ENCODE measurements at places on chromosomes 7 and 10. TPM values are rescaled to one million over a fixed set of nuclear protein-coding genes. Genes with fewer than 3 reads are reported as not detected.

DNA sequence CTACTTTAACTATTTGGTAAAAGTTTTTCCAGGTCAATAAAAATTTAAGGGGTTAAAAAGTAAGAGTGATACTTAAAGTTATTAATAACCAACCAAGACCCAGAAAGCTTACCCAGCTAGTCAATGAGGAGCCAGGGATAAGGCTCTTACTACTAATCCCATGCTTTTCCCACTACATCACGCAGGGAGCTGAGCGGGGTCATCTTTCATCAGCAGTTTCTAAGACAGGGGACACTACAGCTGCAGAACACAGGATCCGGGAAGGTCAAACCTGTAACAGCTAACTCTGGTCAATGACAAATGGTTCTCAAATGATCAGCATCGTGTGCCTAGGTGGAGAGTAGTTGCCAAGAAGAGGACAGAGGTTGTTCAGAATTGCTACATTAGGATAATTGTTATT lies 65.1 kb downstream of the RSU1 start:
- DNase-seq = no peak

DNA sequence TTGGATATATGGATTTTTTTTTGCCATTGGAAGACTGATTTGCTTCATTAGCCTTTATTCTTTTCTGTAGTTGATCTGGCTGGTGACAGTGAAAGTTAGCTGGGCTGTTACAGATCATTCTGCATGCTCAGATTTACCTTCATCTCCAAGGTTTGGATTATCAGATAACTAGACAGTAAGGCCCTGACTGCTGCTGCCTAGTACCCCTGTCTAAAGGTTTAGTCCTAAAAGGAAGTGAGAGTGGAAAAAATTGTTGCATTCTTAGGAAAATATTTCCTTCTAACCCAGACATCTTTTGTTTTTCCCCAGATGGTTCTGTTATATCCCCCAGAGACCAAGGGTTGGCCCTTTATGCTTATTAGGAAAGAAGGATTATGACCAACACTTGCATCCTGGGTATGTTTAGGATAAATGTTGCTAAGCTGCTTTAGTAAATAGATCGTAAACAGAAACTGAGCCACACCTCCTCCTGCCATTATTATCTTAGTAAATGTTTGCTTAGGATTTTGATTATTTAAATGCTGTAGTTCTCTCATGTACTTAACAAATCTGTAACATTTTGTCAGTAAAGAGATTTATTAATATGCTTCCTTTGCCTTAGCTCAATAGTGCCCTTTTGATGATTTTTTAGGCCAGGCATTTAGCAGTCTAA lies 44.4 kb downstream of the MCU start:
- DNase-seq = no peak

DNA sequence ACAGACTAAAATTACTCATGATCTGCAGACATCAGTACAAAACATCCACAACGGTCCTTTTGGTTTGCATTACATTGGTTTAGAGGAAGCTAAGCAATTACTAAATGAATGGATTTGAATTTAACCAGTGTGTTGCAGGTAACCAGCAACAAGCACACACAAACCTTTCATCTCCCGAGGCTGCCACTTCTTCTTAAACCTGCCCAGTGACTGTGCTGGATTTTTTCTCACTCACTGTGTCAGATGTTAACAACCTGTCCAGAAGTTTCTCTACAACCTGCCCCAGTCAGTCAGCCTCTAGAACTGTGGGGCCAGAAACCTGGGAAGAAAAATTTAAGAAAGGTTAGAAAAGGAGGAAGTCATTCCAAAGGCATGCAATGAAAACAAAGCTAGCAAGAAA lies 2.4 kb upstream of the MEOX2 start:
- DNase-seq = no peak

DNA sequence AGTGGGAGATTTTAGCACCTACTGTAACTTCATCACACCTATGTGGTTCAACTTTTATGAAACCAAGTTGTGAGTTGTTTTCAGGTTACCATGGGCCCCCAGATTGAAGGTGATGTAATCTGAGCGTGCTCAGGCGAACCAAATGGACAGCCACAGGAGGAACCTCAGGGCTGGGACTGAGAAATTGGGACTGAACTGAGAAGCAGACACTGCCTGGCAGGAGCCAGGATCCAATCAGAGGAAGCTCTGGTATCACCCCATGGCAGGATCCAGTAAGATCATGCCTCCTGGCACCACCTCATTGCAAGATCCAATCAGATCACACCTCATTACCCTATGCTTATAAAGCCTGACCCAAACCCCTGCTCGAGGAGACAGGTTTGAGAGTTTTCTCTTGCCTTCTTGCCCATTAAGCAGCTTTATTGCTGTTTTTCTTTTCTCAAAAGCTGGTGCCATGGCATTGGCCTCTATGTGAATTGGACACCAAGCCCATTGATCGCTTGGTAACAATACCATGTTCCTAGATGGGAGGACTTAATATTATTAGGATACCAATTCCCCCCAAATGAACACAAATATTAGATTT lies 43.2 kb upstream of the GDF10 start:
- no peak for DNase-seq

DNA sequence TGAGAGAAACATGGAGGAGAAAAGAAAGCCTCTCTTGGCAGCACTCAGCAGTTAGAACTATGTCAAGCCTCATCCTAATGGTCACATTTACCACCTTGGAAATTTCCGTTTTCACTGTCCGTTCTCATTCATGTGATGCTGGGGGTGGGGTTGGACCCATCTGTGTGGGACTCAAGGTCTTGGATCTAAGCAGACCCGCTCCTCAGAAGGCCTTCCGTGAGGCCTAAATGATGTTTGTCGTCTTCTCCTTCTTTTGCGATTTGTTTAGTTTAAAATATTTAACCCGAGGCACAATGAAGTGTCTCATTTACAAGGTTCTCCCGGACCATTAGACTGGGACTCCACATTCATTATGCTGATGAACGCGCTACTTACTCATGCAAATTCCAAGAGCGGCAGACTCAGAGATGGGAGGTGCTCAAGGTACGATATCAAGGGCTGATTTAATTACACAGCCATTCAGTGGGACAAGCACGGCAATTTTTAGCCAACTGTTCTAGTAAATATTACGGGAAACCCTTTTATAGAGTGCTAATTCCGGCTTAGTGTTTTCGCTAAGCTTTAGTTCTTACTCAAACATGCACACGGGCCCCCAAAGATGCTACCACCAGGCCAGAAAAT lies 109.1 kb upstream of the EFCAB10 start:
- DNase-seq = no peak

DNA sequence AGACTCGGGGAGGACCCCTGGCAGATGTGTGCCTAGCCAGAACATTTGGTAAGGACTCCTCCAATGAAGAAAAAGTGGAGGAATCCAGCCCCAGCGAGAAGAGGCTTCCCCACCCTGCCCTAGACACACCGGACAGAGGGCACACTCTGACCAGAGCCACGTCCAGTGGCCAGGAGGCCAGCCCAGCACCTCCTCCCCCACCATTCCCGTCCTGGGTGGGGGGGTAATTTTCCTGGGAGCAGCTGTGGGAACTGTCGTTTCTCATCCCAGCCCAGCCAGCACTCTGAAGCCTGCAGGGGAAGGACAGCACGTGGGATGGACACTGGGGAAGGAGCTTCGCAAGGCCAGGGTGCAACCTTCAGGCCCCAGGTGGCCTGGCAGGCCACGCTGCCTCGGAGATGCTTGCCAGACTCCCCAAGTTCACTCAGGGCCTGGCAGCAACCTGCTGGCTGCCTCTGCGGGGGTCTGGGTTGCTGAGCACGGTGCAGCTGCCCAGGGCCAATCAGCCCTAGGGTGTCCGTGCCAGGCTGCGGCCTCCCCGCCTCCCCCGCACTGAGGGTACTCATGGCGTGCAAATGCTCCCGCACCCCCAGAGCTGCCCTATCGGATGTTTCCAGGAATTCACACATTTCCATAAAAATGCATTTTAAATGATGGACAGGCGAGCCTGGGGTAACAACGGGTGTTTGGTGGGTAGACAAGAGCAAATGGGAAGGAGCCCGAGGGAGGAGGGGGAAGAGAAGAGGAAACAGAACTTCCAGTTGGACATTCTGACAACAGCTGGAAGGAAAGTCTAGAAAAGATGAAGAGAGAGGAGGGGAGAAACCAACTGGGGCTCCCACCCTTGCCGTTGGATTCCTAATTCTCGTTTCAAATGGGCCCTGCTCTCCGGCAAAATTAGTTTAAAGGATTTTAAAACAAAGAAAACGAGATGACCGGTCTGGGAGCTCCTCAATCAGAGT lies 1.9 kb upstream of the EN2 start:
- no peak for DNase-seq

DNA sequence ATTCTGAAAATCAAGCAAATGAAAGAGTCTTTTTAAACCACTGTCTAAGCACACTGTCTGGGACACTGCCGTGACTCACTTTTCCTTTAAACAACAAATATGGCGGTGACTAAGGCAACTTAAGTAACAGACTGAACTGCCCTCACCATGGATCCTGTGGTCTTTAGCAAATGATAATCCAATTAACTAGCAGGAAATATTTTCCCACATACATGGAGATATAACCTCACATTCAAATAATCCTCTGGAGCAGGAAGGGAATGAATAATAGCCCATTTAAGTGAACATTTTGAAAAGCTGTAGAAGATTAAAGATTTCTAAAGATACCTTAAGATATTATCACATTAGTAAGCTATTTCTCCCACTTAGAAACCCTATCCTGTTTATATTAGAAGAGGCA lies 40.3 kb upstream of the LRRC17 start:
- no peak for DNase-seq

- no peak for DNase-seq
These were observed 38.1 kb upstream of the ANTXRL start for GRCh38 chr10:46248651-46249146.

DNA sequence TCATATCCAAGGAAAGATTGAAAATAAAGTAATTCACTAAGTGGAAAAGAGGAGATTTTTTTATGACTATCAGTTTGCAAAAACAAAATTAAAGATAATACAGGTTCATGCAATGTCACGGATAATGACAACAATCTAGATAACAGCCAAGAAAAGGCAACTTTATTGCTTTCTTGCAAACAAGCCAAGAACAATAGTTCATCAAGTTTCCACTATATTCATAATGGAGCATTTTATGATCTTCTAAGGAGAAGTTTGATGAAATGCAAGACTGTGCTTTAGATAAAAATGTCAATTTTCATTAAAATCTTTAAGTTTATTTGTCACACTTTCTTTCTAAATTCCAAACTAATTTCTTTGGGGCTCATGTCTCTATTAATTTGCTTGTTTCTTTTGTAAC lies 53.9 kb upstream of the NRP1 start:
- DNase-seq = no peak

- no peak for DNase-seq
These were observed 84.7 kb upstream of the IFRD1 start for GRCh38 chr7:112365551-112365950.

Gene GPAM
- 29.2 TPM for total RNA-seq

Gene CCDC136
- 4.9 TPM for total RNA-seq

Gene MMRN2
- total RNA-seq = 30.8 TPM

Measured in thyroid gland (tissue), 4 donors.